ENCODE measurements at places on chromosomes 3 and 15.

GRCh38 chr3:157249606-157250005, 89.7 kb upstream of the CCNL1 start:
- no peak for DNase-seq

DNA sequence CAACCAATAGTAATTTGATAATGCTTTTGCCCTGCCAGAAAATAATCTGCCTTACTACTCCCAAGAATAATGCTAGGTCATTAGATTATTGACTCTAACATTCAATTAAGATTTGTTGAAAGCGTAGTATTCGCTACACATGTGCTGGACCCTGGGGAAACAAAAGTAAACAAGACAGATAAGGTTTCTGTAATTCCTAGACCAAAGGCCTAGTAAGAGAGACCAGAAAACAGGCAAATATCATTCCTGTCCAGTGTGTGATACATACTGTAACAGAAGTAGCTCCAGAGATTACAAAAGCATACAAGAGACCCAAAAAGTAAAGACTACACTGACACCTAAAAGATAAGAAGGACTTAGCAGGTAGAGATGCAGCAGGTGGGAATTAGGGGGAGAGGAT, 60.8 kb downstream of the PLOD2 start:
- no peak for DNase-seq

DNA sequence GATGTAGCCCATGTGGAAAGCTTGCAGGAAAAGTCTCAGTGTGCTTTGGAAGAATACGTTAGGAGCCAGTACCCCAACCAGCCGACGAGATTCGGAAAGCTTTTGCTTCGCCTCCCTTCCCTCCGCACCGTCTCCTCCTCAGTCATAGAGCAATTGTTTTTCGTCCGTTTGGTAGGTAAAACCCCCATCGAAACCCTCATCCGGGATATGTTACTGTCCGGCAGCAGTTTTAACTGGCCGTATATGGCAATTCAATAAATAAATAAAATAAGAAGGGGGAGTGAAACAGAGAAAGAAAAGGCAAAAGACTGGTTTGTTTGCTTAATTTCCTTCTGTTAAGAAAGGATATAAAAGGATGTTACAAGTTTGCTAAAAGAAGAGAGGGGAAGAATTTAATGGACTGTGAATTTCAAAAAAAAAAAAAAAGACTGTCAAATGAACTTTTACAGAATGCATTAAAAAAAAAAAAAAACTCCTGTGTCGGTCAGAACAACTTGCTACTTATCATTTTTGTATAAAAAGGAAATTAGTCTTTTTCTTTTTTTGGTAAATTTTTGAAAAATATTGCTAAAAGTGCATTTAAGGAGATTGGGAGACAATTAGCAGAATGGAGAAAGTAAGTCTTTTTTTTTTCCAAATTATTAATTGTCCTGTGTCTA, 7.0 kb downstream of the NR2F2 start:
- no peak for DNase-seq

DNA sequence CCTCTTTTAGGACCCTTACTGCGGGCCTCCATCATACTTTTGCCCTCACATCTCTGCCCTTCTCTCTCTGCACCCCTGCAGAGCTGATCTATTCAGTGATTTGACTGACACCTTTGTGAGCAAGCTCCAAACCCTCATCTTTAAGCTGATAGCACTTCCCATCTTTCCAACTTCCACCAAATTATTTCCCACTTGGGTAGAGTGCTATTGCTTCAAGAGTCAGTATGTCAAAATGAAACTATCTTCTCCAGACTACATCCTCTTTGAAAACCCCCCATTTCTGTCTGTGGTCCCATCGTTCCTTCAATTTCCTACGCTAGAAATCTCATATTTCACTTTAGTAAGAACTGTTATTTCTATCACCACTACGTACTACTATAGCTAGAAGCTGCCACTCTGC, 19.7 kb downstream of the ZWILCH start:
- no peak for DNase-seq

DNA sequence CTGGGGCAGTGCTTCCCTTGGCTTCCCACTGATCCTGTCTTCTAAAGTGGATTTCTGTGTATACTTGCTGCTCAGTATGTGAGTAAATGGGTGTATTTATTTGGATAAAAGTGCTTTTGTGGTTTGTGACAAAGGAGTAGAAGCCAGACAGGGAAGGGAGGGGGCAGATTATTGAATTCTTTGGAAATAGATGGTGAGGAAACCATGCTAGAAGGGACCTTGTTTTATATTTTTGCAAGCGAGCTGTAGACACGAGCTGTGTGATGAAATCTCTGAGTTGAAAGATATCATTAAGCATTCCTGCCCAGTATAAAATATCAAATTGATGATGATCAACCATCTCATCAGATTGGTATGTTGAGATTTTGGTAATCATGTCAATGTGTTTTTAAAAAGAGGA, 68.9 kb downstream of the DUT start:
- DNase-seq, result no peak

- no peak for DNase-seq
These were observed 770.1 kb downstream of the AGBL1 start for GRCh38 chr15:86849558-86850285.

DNA sequence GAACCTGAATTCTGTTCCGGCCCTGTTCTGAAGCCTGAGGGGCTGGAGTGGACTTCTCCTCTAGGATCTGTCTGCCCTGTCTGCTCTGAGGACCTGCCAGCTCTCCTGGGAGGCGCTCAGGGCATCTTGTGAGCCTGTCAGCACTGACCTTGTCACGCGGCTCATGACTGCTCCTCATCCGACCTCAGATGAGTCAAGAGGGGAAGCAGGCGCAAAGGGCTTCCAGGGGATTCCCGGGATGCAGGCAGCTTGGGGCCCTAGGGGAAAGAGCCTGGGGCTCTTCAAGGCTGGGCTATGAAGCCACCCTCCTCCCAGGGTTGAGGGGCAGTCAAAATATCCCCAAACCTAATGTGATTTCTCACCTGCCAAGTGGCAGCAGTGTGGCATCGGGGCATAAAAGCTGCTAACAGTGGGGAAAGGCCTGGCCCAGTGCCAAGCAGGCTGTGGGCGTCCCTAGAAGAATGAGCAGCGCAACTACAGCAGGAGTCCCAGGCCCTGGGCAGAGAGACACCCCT, 27.6 kb upstream of the ANKDD1A start:
- peak; percentile 67 for DNase-seq

- DNase-seq, result peak; percentile 94
These were observed at the start of gene ATP13A3 for GRCh38 chr3:194486540-194487288. ATP13A3 (minus strand) TSS chr3:194487002; CDS start chr3:194462190, 24,812 bp downstream.

DNA sequence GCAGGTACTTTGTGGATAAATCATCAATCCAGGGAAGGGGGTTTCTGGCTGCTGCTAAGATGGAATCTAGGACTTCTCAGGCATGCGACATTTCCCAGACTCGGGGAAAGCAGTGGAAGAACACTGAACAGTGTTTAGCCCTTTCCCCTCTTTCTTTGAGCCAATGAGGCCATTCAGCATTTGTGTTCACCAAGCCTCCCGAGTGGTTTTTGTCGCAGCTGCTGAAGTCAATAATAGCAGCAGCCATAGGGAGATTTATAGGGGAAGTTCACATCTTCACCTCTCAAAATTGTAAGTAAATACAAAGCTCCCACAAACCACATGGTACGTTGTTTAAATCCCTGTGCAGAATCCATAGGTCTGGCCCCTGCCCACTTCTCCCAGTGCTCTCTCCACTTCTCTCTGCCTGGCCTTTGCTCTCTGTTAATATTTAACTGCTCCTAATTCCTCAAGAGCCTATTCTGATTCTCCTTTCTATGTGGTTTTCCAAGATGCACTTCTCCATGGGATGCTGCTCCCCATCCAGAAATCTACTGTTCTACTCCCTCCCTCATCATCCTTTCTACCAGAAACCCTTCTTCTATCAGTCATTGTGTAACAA, 230.7 kb downstream of the SHQ1 start:
- no peak for DNase-seq

- DNase-seq, result peak; percentile 74
These were observed 69.9 kb downstream of the EPHB3 start for GRCh38 chr3:184631472-184631861.

DNA sequence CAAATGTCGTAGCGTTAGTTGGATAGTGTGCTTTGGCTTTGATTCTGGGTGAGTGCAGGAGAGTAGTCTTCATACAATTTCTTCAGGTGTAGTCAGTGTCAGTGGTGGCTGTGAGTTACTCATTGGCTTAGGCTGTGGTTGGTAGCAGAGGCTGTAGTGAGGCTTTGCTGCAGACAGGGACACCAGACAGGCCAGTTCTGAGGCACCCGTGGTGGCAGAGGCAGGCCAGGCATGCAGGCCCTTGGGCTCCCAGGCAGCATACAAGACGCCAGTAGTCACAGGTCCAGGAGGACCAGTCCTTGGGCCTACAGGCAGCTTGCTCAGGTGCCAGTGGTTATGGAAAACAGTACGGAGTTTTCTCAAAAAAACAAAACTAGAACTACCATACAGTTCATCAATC, 61.3 kb downstream of the DMXL2 start:
- DNase-seq, result no peak

Measured in femur (tissue), 1 donor.